ENCODE measurements at places on chromosomes 6 and 20.

- DNase-seq = no peak
These were observed 1.3 kb upstream of the SLC35D3 start for GRCh38 chr6:136920671-136921380.

- DNase-seq = no peak
These were observed 393.5 kb upstream of the NRSN1 start for GRCh38 chr6:23732521-23732920.

GRCh38 chr6:26045065-26045927, 41.9 kb upstream of the HFE start:
- no peak for DNase-seq

DNA sequence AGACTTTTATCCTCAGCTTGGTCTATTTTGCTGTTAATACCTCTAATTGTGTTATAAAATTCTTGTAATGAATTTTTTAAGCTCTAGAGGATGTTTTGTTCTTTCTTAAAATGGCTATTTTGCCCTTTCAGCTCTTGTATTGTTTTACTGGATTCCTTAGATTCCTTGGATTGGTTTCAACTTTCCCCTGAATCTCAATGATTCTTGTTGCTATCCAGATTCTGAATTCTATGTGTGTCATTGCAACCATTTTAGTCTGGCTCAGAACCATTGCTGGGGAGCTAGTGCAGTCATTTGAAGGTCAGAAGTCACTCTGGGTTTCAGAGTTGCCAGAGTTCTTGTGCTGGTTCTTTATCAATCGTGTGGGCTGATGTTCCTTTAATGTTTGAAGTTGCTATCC, 37.1 kb downstream of the OTOR start:
- DNase-seq = no peak

- DNase-seq = no peak
These were observed 272.8 kb downstream of the TRDN start for GRCh38 chr6:123363912-123364311.

- DNase-seq = no peak
These were observed 1133.3 kb upstream of the ADGRB3 start for GRCh38 chr6:67501755-67502154.

- DNase-seq = no peak
These were observed 38.1 kb upstream of the UTRN start for GRCh38 chr6:144246988-144247387.

GRCh38 chr6:126633373-126633772, 293.5 kb downstream of the CENPW start:
- DNase-seq = no peak

- DNase-seq = peak; percentile 40
These were observed 590 bp downstream of the SLCO4A1 start for GRCh38 chr20:62642666-62643520.

- no peak for DNase-seq
These were observed 21.3 kb upstream of the BEND6 start for GRCh38 chr6:56933650-56934049.

DNA sequence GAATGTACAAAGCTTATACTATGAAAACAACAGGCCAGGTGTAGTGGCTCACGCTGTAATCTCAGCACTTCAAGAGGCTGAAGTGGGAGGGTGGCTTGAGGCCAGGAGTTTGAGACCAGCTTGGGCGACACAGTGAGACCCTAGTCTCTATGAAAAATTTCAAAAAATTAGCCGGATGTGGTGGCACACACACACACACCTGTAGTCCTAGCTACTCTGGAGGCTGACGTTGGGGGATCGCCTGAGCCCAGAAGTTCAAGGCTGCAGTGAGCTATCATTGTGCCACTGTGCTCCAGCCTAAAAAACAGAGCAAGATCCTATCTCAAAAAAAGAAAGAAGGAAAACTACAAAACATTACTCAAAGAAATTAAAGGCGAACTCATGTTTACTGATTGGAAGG, 7.3 kb upstream of the ASF1A start:
- no peak for DNase-seq

GRCh38 chr20:41380551-41381193, 14.1 kb upstream of the EMILIN3 start:
- DNase-seq = no peak

- DNase-seq = no peak
These were observed 63.3 kb downstream of the SNAP25 start for GRCh38 chr20:10281911-10282310.

DNA sequence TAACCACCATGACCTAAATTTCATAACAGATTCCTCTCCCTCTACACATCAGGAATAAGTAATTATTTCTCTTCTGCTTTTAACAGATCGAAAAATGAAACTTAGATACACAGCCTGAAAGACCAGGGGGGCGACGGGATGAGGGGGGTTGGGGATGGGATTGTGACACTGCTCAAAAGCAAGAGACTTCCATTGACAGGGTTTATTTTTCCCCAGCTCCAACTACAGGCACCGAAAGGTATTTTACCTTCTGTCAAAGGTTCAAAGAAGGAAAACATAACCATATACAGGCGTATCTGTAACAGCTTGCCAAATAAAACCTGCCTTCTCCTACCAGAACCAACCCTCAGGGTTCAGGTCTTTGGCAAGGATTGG, 1.3 kb downstream of the EPHA7 start:
- DNase-seq = no peak

DNA sequence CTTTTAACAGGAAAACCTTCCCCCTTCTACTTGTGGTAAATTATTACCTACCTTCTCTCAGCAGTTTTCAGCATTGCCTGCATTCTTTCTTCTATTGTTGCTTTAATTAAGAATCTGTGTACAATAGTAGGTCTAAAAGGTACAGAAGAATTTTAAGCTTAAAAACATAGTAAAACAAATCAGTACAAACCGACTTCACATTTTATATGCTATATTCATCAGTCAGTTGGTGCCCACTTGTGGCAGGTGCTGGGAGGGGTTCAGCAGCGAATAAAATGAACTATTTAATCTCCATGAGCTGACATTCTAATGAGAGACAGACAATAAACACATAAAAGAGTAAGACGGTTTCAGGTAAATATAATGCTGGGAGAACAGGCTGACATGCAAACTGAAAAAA, 73.4 kb upstream of the FBXO30 start:
- no peak for DNase-seq

GRCh38 chr20:8673116-8673515, 395.8 kb upstream of the PLCB4 start:
- no peak for DNase-seq

- DNase-seq = no peak
These were observed 534.7 kb upstream of the JARID2 start for GRCh38 chr6:14711056-14711703.

GRCh38 chr20:40676491-40677269, 12.4 kb downstream of the MAFB start:
- DNase-seq = no peak

DNA sequence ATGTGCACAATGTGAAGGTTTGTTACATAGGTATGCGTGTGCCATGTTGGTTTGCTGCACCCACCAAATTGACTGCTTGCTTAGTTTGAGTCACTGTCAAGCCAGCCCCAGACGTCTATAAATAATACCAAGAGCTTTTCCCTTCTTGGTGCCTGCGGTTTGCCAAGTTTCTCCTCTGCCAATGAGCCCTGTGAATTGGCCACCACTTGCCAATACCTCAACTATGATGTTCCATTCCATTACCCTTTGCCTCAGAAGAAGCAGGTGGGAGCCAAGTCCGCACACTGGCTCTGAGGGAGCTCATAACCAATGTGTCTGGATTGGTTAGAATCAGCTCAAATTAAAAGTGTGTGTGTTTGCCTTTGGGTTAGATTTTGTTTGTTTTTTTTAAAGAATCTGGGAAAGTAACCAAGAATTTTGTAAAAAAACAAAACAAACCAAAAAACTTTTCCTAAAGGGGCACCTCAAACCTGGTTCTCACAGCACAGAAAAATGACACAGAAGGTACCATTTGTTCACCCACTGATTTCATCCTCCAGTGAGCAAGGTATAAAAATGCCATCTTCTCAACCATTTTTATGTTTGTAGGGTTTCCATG, 244.7 kb upstream of the PRND start:
- no peak for DNase-seq

DNA sequence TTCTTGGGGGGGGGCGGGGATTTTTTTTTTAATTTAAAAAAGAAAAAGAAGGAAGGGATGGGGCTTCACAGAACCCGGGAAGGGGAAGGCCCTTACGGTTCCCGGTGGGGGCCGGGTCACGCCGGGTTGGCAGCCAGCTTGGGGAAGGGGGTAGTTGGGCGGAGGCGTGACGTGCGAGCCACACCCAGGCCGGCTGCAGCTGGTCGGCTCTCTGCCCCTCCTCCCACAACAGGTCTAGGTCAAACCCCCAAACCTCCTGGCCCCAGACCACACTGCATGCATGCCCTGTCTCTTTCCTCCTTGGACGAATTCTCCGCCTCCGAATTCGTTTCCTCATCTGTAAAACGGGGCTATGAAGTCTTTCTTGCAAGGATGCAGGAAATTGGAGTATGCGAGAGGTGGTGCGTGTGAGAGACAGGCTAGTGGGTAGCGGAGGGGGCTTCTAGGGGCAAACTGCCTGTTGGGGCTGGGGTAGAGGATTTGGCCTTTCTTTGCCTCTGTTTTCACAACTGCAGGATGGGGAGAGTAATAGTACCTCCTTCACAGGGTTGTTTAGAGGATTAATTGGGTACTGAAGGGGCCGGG, 828 bp downstream of the HCK start:
- no peak for DNase-seq

GRCh38 chr6:137233911-137234863, 15.0 kb upstream of the IFNGR1 start:
- DNase-seq = no peak

- DNase-seq = no peak
These were observed 54.8 kb upstream of the KCNG1 start for GRCh38 chr20:51077686-51078060.

GRCh38 chr6:101393251-101393828, at the start of gene GRIK2:
Gene GRIK2 (plus strand): TSS chr6:101393708.
- no peak for DNase-seq

DNA sequence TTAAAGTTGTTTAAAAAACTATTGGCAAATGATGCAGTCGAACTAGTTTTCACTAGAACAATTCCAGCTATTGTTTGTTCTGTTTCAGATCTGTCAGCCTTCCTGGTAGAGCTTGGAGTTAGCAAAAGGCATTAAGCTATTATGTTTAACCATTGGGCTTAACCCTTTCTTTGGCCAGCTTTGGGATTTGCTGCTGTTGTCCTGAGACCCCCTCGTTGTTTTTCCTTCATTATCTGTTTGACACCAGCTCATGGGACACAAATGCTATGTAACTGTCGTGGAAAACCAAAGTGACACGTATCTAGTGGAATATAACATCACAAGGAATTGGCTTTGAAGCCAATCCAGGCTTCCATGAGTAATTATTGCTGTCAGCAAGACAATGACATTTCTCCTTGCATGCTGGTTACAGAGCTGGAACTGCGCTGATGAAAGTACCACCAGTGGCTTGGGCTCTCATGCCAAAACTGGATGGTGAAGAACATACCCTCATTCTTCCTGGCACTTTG, 96.0 kb downstream of the EYA2 start:
- DNase-seq = no peak

- no peak for DNase-seq
These were observed 835 bp downstream of the PRR18 start for GRCh38 chr6:166307082-166308032.

- no peak for DNase-seq
These were observed at the start of gene HLA-DOA for GRCh38 chr6:33008944-33009861. Gene HLA-DOA (minus strand): TSS chr6:33009591.

- no peak for DNase-seq
These were observed 22.9 kb downstream of the CNBD2 start for GRCh38 chr20:35991142-35991771.

DNA sequence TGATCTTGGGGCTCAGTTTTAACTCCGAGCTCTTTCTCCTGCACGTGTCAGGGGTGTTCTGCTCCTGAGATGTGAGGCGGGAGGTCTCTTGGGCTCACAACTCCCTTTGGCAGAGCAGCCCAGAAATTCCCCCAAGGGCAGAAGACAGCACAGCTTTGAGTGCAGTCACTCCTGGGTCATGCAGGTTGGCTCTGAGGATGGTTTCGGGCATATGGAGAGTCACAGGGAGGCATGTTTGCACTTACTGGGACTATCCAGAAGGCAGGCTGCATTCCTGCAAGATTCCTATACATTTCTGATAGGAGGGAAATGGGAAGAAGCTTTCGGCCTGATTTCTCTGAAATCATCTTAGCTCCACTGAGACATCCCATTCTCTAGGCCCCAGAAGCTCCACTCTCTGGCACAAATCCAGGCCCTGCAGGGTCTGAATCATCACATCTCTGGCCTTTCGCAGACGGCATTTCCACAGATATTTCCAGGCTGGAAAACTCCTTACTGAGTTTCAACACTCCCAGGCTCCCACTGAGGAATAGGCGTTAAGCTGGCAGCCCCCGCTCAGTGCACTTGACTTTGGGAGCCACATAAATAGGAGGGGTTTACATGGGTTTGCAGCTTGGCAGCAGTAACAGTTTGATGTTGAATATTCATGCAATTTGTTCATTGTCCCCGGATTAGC, 39.7 kb downstream of the AGPAT4 start:
- DNase-seq = no peak

GRCh38 chr6:85810558-85810957, 167.9 kb upstream of the SYNCRIP start:
- no peak for DNase-seq

Measured in activated T-helper 1 cell treated with anti-CD3 and anti-CD28 coated beads, Interleukin-2, amount 50 U/mL, for 16 hours (primary cell).